ENCODE measurements at places on chromosomes 1 and 21.

DNA sequence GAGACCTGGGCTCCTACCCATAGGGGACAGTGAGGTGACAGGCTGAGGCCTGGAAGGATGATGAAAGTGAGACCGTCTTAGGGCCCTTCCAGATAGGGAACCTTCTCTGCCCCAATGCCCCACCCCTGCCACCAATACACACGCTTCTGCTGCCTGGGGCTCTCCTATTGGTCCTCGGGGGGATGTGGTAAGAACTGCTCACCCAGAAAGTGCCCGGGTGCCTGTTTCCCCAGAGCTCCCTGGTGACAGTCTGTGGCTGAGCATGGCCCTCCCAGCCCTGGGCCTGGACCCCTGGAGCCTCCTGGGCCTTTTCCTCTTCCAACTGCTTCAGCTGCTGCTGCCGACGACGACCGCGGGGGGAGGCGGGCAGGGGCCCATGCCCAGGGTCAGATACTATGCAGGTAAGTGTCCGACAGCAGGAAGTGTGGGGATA is 948 bp downstream of the SEMA4A start:
- DNase-seq: no peak

GRCh38 chr21:33449616-33450015 is 30.2 kb downstream of the TMEM50B start:
- no peak for DNase-seq

DNA sequence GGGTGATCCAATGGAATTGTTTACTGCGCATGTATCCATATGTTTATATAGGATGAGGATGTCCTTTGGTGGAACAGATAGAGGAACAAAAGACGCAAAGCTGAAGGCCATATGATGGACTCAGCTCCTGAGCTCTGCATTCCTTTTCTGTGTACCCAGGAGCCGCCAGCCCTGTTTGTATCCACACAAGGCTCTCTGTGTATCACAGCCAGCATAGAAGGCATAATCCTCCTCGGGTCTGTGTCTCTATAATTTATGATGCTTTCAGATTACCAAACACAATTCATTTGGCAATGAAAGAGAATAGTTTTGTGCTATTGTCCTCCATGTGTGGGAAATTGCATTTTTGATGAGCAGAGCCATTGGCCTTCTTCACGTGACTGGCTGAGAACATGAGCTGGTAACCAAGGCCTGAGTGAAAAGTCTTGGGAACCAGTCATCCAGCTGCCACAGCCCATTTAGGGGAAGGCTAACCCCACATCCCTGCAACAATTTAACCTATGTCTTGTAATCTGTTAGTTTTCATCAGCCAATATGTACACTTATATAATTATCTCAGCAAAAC is 119.2 kb downstream of the PBX1 start:
- DNase-seq: no peak

GRCh38 chr1:28118640-28119307 is 30.4 kb upstream of the EYA3 start:
- no peak for DNase-seq

DNA sequence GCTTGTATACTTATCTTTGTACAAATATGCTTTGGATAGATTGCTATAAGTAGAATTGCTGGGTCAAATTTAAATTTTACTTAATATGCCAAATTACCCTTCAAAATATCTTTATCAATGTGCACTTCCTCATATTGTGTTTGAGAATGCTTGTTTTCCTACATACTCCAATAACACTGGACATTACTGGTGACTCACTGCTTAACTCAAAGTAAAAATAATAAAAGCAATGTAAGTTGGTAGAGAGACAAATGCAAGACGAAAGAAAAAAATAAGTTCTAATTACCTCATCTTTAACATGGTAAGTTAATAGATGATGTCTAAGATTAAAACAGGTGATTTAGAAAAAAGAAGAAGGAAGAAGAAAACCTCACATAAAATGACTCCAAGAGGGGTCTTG is 7.9 kb upstream of the SH3GLB1 start:
- DNase-seq: no peak

DNA sequence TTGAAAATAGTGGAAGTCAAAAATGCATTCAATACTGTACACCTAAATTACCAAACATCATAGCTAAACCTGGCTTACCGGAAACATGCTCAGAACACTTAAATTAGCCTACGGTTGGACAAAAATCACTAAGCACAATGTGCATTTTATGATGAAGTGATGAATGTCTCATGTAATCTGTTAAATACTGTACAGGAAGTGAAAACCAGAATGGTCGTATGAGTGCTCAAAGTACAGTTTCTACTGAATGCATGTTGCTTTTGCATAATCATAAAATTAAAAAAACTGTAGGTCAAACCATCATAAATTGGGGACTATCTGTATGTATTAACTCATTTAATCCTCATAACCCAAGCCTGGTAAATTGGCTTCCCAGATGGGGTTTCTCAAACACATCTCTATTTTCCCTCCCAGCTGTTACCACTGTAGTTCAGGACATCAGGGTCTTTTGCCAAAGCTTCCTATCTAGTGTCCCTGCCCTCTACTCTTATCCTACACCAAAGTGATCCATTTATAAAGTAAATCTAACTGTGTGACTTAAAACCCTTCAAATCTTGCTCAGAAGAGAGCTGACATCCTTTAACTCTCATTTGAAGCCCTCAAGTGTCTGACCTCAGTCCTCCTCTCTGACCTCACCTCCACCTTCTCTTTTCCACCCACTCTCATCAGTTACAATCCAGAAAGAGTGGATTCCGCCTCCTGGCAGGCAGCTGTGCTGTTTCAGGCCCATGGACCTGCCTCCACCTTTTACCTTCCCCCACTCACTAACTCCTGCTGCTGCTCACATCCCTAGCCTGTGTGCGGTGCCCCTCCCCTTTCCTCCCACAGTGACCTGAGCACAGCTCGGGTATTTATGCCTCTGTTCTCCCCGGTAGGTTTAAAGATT is 356.4 kb upstream of the ST6GALNAC5 start:
- no peak for DNase-seq

- no peak for DNase-seq
Observed at GRCh38 chr1:55338448-55338820, 123.3 kb upstream of the USP24 start.

GRCh38 chr1:42748021-42748420 is 8.0 kb upstream of the CLDN19 start:
- DNase-seq: no peak

GRCh38 chr1:209742409-209743144 is 13.3 kb upstream of the TRAF3IP3 start:
- DNase-seq: no peak

DNA sequence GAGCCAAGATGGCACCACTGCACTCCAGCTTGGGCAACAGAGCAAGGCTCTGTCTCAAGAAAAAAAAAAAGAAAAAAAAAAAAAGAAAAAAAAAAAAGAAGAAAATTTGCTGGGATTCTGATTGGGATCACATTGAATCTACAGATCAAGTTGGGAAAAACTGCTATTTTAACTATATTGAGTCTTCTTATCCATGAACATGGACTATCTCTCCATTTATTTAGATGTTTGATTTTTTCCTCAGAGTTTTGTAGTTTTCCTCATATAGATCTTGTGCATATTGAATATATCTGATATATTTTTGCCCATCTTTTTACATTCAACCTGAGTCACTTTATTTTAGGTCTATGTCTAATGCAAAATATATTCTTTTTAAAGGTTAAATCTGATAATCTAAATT is 58.3 kb upstream of the B3GALNT2 start:
- DNase-seq: no peak

DNA sequence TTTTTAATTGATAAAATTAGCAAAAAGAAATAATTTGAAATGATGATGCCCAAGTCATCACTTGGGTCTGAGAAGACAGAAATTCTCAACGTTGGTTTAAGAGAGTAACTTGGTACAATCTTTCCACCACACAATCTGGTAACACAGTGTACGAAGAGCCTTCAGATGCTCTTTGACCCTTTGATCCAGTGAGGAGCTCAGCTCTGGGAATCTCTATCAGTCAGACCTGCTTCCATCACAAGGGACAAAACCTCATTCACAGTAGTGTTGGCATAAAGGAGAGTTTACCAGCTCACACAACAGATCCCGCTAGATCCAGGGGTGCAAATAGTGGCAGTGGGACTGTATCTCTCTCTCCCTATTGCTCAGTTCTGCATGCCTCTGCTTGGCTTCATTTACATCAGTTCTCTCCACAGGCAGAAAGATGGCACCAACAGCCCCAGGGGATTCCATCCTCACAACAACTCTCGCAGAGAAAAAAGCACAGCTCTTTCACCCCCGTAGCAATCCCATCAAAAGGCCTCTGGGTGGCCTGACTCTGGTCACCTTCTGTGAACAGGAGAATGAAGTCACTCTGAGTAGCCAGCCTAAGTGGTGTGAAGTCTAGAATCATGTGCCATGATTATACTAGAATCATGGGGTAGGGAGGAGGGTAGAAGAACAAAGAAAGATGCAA is 119.7 kb downstream of the ZNF281 start:
- no peak for DNase-seq

DNA sequence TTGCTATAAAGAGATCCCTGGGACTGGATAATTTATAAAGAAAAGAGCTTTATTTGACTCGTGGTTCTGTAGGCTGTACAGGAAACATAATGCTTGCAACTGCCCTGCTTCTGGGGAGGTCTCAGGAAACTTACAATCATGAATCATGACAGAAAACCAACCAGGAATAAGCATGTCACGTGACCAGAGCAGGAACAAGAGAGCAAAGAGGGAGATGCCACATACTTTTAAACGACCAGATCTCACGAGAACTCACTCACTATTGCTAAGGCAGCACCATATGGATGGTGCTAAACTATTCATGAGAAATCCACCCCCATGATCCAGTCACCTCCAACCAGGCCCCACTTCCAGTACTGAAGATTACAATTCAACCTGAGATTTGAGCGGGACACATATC is 49.8 kb upstream of the RCC1 start:
- DNase-seq: no peak

GRCh38 chr1:16420424-16421118 is 16.7 kb downstream of the SPATA21 start:
- no peak for DNase-seq

GRCh38 chr1:21381354-21381753 is 58.6 kb upstream of the NBPF3 start:
- no peak for DNase-seq

GRCh38 chr1:22297999-22298398 is 153.7 kb upstream of the ZBTB40 start:
- DNase-seq: no peak

GRCh38 chr1:147079400-147080005 is 92.8 kb downstream of the PRKAB2 start:
- no peak for DNase-seq

GRCh38 chr1:205800981-205801703 is 11.9 kb downstream of the SLC41A1 start:
- DNase-seq: no peak

GRCh38 chr1:86741947-86742572 is 37.7 kb downstream of the SH3GLB1 start:
- no peak for DNase-seq

GRCh38 chr1:37040773-37041172 is 6.5 kb upstream of the GRIK3 start:
- DNase-seq: no peak

DNA sequence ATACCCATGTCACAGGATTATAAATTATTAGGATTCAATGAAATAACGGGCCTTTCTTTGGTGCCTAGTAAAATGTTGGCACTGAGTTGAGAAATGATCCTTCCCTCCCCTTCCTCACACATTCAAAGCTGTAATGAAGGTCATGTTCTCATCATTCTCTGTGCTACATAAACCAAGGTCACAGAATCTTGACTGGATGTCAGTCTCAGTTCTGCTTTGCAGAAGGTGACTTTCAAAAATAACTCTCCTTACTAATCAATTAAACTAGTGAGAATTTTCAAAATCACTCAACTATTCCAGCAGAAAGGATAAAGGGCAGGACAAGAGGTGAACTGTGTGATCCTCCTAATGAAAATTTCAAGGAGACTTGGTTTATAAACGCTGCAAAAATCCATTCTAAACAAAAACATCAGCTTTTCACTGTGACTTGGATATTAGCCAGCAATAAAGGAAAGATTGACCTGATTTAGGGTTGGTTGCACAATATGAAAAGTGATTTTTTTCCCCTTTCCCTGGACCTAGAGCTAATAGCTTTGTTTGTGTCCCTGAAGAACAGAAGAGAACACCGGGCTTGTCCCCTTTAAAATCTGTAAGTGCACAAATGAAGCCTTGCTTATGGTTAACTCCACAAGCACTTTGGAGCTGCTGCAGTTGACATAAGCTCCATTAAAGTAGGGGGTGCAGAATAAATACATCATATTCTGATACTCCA is 120.1 kb downstream of the SEC16B start:
- DNase-seq: no peak

GRCh38 chr1:117077267-117077666 is 17.1 kb downstream of the TTF2 start:
- no peak for DNase-seq

DNA sequence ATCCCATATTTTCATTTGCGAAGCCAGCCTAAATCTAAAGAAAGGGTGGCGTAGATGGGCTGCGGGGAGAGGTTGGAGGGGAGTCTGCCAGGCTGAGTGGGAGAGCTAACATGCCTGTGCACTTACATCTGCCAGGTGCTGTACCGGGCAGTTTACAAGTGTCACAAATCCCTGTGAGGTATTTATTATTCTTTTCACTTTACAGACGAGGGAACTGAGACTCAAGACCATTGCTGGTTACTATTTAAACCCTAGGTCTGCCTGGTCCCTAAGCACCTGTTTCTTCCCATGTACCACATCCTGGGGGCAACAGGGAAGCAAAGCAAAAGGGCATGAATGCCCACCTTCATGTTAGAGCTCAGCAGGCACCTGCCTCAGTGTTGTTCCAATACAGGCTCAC is 19.4 kb upstream of the EFNA1 start:
- no peak for DNase-seq

DNA sequence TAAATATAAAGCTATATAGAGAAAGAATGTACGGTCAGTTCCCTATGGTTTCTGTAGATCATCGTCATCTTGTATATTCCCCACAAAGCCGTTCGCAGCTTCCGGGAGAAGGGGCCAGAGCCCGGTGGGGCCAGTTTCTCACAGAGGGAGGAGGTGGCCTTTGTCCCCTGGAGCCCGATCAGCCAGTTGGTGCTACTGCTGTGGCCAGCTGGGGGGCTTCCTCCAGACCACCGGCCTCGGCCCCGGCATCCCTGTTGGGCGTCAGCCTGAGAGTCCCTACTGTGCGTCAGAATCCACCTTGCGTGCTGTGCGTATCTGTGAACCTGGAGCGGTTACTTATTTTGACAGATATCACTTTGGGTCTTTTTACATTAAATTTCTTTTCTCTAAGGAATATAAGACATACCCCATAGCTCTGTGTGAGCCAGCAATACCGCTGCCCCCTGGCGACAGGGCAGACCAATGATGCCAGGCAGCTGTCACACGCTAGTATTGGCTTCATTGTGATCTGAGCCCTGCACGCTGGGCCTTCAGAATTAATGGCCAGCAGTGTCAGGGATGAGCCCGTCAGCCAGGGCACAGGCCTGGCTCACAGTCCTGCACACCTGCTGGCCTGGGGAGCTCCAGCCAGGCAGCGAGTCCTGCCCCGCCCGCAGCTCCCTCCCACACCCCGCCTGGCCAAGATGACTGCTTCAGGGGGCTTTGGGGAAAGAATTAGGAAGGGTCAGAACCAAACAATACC is 145.9 kb downstream of the PGBD5 start:
- no peak for DNase-seq

- no peak for DNase-seq
Observed at GRCh38 chr1:225400968-225401367, 26.9 kb downstream of the LBR start.
